ENCODE measurements at places on chromosomes 2 and 18. TPM values are rescaled to one million over a fixed set of nuclear protein-coding genes. Genes with fewer than 3 reads are reported as not detected.

FOSL2 gene
- 234 TPM for total RNA-seq

DCDC2C gene
- not detected for total RNA-seq

RTP5 gene
- not detected for total RNA-seq

LONRF2 gene
- 6.1 TPM for total RNA-seq

TUBA4B gene
- not detected for total RNA-seq

GALR1 gene
- 0.04 TPM for total RNA-seq

NT5DC4 gene
- total RNA-seq, result not detected

DSG2 gene
- 18.8 TPM for total RNA-seq

DNA sequence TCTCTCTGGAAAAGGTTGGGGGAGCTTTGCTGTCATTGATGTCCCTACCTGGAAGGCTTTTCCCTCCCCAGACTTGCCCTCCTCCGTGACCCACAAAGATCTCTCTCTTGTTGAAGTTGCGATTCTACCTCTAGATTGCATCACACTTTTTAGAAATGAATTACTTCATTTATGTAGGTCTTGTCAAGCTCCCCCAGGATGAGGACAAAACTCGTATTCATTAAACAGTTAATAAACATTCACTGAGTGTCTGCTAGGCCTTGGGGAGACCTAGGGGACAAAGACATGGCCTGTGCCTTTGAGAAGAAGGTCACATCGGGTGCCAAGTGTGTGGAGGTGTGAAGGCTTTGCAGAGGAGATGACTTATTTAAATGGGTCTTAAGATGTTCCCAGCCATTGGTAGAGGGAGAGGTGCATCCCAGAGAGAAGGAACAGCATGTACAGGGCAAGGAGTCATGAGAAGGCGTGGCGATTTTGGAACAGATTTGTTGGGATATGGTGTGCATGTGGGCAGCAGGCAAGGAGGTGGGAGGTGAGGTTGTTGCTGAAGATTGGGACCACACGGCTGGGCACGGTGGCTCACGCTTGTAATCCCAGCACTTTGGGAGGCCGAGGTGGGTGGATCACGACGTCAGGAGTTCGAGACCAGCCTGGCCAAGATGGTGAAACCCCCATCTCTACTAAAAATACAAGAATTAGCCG lies 9.8 kb upstream of the YWHAQ start:
- no peaks in the 10 kb centered on the region for H3K36me3 ChIP-seq
- H3K4me1 ChIP-seq, result peaks cover 7% of the 10 kb centered on the region
- no peak for DNase-seq

- H3K27me3 ChIP-seq, result no peaks in the 10 kb centered on the region
- H3K27ac ChIP-seq, result no peak overlapping the region
- no peak overlapping the region for H3K4me3 ChIP-seq
- H3K36me3 ChIP-seq, result no peaks in the 10 kb centered on the region
- no peaks in the 10 kb centered on the region for H3K4me1 ChIP-seq
Observed at GRCh38 chr2:168731616-168732015, 70.8 kb upstream of the NOSTRIN start.

DNA sequence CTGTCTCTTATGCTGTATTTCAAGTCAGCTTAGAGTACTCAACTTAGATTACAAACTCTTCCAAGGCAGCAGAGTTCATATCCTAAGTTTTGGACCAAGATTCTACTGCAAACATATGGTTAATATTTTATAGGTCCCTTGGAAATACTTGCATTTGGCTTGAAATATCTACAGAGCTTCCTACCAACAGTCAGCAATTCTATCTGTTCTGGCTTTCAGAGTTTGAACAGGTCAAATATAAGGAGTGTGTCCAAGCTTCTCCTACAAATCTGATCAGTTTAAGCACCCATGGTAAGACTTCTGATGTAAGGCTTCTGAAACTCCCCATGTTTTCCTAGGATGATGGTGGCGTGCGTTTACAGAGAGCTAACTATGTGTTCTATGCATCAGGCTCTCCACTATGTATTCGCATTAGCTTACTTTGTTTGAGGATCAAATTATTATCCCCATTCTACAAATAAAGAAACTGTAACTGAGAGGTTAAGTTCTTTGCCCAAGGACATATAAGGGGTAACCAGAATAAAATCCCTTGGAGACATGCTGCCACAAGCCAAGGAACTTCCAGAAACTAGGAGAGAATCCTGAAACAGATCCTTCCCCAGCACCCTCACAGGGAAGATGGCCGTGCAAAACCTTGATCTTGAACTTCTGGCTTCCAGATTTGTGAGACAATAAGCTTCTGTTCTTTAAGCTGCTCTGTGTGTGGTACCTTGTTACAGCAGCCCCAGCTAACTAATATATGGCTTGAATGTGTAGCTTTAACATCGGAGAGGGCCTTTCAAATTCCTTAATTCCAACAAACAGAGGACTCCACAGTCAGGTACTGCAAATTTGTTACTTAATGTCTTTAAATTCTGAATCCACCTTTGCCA lies 55.1 kb downstream of the ATP8B1 start:
- DNase-seq, result no peak
- no peaks in the 10 kb centered on the region for H3K36me3 ChIP-seq
- no peaks in the 10 kb centered on the region for H3K27me3 ChIP-seq
- H3K4me3 ChIP-seq, result no peak overlapping the region
- H3K27ac ChIP-seq, result peak overlapping the region; percentile 63

DNA sequence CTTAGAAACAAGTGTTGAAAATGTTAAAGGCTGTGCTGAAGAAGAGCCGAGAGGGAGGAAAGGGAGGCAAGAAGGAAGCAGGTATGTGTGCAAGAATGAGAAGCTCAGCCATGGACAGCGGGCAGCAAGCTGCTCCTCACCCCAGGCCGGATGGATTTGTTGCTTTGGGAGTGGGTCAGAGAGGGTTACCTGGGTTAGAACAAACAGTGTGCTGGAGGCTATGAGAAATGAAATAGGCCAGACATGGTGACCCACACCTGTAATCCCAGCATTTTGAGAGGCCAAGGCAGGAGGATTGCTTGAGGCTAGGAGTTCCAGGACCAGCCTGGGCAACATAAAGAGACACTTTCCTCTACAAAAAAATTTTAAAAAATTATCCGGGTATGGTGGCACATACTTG lies 97.5 kb downstream of the TANC1 start:
- H3K4me1 ChIP-seq, result peaks cover 6% of the 10 kb centered on the region
- no peaks in the 10 kb centered on the region for H3K27me3 ChIP-seq
- peak overlapping the region; percentile 24 for H3K27ac ChIP-seq
- H3K36me3 ChIP-seq, result no peaks in the 10 kb centered on the region
- no peak overlapping the region for H3K4me3 ChIP-seq

GRCh38 chr2:72757177-72757775 lies 68.6 kb downstream of the EXOC6B start:
- peaks cover 17% of the 10 kb centered on the region for H3K4me1 ChIP-seq
- DNase-seq, result no peak
- peaks cover 15% of the 10 kb centered on the region for H3K36me3 ChIP-seq
- H3K27me3 ChIP-seq, result no peaks in the 10 kb centered on the region
- no peak overlapping the region for H3K27ac ChIP-seq

GRCh38 chr2:80058562-80058961 lies 246.0 kb downstream of the LRRTM1 start:
- H3K36me3 ChIP-seq, result no peaks in the 10 kb centered on the region
- no peak overlapping the region for H3K27ac ChIP-seq
- no peak for DNase-seq
- H3K4me3 ChIP-seq, result no peak overlapping the region

DNA sequence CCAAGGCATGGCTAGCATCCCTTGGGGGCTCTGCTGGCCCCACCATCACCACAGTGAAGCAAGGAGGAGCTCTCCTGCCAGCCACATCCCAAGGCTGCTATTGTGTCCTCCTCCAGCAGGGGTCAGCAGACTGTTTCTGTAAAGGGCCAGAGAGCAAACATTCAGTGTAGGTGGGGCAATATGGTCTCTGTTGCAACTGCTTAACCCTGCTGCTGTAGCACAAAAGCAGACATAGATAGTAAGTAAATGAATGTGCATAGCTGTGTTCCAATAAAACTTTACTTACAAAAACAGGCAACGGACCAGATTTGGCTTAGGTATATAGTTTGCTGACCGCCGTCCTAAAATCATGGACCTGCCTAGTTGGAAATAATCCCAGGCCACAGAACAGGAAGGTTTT lies 36.4 kb upstream of the ZBTB7C start:
- H3K27ac ChIP-seq, result no peak overlapping the region
- H3K4me3 ChIP-seq, result no peak overlapping the region

DNA sequence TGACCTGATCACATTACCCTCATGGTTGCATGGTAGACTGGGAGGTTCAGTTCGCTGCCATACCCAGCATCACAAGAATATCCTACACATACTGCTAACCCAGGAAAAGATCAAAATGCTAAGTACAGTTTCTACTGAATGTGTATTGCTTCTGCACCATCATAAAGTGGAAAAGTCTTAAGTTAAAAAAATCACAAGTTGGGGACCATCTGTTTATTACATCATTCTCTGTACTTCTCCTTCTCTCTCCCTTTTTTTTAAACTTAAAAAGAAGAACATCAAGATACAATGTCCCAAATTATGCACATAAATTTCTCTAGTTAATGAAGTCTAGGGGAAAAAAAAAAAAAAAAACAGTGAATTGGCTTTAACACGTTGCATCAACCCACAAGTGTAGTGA lies 43.3 kb downstream of the NBAS start:
- H3K27ac ChIP-seq, result no peak overlapping the region
- no peaks in the 10 kb centered on the region for H3K27me3 ChIP-seq
- H3K4me1 ChIP-seq, result no peaks in the 10 kb centered on the region
- no peak overlapping the region for H3K4me3 ChIP-seq
- no peak for DNase-seq

DNA sequence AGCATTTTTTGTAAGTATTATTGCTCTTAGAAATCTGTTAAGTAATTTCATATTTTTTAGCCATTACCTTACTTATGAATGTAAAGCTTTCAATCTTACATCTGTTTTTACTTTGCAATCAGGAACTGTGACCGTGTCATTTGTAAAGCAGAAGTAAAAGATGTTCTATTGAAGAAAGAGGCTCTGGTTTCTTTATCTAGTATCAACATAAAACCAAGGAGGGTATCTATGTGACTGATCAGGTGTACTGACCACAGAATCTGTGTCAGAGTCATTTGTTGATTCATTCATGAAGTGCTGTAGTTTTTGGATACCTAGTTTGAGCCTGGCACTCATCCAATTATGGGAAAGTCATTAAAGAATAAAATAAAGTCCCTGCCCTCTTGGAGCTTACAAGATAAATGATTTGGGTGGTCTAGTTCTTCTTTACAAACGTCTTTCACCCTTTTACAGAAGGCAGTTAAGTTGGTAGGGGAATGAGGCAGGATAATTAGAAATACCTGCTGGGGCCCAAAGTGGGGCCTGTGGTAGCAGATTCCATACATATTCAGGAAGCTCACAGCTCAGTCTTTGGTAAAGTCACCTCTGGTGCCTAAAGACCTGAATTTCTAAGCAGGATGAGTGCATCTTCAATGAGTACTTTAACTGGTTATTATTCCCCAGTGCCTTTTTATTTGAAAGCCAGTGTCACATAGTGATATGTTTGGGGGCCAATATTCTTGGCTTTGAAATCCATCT lies 260.6 kb upstream of the NT5C1B start:
- H3K27me3 ChIP-seq, result no peaks in the 10 kb centered on the region
- no peaks in the 10 kb centered on the region for H3K4me1 ChIP-seq
- H3K4me3 ChIP-seq, result no peak overlapping the region
- DNase-seq, result no peak
- H3K36me3 ChIP-seq, result no peaks in the 10 kb centered on the region
- H3K27ac ChIP-seq, result no peak overlapping the region

DNA sequence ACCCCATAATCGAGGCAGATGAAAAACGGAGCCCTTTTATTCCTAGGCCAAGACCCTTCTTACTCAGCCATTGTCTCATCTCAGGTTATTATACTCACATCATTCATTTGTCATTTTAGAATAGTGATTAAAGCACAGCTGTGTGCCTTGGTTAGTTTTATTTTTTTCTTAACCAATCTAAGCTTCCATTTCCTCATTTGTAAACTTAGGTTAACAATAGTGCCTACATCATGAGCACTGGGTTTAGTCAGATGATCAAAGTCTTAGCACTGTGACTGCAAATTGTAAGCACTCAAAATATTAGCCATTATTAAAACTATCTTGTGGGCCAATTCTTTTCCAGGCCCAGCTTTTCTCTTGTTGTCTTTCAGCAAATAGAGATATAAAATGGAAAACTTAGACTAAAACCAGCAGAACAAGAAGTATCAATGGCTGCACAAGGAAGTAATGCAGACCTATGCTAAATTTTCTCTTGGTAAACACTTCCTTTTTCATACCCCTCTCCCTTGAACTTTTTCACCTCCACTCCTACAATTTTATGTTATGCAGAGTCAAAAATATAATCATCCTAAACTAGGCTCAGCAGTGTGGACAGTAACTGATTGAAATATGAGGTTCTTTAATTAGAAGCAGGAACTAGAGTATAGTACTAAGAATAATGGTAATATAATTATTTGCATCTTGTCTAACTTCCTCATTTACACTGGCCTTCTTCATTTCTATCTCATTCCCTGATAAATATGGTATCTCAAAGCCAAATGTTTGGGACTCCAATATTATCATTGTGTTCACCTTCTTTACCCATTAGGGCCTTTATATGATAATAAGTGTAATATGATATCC lies 21.5 kb upstream of the GALNT3 start:
- no peak for DNase-seq
- H3K27me3 ChIP-seq, result no peaks in the 10 kb centered on the region
- H3K36me3 ChIP-seq, result no peaks in the 10 kb centered on the region
- peak overlapping the region; percentile 51 for H3K27ac ChIP-seq

DNA sequence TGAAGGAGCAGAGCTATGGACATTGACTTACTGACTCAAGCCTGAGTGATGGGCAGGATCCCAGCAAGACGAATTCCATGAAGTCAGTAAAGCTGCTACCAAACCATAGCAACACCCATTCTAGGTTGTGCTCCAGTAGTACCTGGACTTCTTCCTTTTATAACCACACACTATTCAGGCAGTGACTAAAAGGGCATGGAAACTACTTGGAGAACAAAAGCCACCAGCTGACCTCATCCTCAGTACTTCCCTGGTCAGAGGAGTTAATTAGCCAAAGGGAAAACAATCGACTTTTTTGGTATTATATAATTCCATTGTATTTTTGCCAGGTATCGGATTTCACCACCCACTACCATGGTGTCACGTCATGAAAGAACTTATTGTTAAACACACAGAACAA lies 237.1 kb downstream of the TTC32 start:
- DNase-seq, result no peak
- H3K4me3 ChIP-seq, result no peak overlapping the region
- no peak overlapping the region for H3K27ac ChIP-seq
- no peaks in the 10 kb centered on the region for H3K27me3 ChIP-seq
- H3K36me3 ChIP-seq, result no peaks in the 10 kb centered on the region
- H3K4me1 ChIP-seq, result no peaks in the 10 kb centered on the region

GRCh38 chr2:217729421-217730053 lies 273.3 kb downstream of the TNS1 start:
- no peaks in the 10 kb centered on the region for H3K36me3 ChIP-seq
- H3K4me3 ChIP-seq, result no peak overlapping the region
- no peak overlapping the region for H3K27ac ChIP-seq

Measured in esophagus squamous epithelium (tissue), 5 donors.